Right renal cortex interstitium (tissue), 3 donors: ENCODE measurements at places on chromosomes 2 and 18. TPM values are rescaled to one million over a fixed set of nuclear protein-coding genes. Genes with fewer than 3 reads are reported as not detected.

- DNase-seq = no peak
Observed at GRCh38 chr2:61950571-61951315, 45.3 kb downstream of the COMMD1 start.

DNA sequence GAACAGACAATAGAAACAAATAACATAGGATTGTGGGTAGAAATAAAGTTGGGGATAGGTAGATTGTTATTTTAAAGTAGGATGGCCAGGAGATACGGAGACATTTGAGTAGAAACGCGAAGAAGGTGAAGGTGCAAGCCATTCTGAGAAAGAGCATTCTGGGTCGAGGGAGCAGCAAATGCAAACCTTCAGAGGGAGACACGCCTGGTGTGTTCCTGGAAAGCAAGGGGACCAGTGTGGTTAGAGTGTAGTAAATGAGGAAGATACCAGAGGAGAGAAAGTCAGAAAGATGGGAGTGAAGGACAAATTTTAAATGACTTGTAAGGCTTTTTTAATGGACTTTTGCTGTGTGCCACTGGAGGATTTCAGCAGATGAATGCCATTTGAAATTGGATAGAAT lies 1.7 kb downstream of the CYP20A1 start:
- DNase-seq = no peak

- DNase-seq = no peak
Observed at GRCh38 chr18:23341383-23341782, 111.7 kb upstream of the RIOK3 start.

DNA sequence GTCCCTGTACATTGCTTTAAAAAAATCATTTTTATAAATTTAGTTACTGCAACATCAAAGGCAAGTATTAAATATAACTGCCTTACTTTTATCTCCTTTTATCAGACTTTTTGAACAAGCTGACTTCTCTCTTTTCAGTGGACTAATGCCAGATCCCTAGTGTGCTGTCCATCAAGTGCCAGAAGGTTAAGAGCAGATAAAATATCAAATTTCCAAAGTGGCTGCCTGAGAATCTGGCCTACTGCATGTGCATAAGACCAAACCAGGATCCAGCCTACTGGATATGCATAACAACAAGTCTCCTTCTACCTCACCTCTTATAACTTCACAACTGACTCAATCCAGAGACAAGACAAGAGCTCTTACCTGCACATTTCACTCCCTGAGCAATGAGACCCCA lies 59.8 kb upstream of the CHRNA1 start:
- no peak for DNase-seq

- no peak for DNase-seq
Observed at GRCh38 chr2:240457223-240458043, 22.0 kb downstream of the GPC1 start.

DNA sequence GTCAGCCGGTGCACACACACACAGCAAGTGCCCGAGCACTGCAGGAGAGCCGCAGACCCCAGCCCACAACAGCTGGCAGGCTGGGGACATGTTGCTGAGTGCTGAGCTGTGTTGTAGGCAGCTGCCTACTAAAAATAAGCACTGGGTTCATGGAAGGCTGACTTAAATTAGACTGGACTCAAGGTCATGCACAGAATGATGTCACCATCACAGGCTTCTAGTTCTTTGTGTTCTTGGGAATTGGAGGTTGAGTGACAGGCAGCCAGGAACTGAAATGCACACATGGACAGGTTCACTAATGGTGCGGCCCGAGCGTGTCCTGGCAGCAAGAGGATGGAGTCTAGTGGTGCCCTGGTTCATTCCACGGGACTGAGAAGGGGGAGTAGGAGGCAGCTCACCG lies 71.3 kb downstream of the VWA3B start:
- DNase-seq = no peak

GRCh38 chr18:10973567-10974203 lies 175.7 kb downstream of the PIEZO2 start:
- DNase-seq = no peak

DNA sequence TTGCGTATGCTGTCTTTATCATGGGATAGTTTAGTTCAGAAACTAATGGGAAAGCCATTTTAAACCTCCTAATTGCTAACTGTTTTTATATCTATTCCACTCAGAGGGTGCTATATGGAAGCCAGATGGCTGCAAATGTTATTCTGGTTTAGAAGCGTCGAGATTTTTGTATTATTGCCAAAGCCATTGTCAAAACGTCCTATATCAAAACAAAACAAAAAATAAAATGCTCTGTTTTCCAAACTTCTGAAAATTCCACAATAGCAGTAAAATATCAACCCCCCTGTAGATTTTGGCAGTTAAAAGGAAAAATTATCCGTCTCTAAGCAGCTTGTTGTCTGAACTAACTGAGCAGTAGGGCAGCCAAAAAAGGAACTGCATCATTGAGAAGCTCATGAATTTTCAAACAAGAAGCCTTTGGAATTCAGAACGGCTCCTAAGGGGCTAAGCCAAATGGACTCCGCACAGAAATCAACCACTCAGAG lies 195.4 kb upstream of the CWC22 start:
- DNase-seq = peak; percentile 27

DNA sequence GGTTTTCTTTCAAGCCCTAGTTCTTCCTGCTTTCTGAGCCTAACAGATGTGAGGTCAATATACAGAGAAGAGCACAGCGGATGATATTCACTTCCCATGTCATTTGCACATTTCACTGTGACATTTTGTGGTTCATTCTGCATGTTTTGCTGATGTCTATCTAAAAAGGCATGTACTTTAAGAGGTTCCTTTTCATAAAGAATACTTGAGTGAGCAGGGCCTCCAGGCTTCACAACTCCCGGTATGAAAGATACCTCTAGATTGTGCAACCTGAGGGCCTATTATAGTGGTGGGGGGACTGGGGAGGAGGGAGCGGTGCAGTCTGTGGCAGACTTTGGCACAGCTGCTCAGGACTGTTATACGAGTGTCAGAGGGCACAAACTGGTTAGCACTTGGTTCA lies 54.6 kb downstream of the CPO start:
- DNase-seq = no peak

DNA sequence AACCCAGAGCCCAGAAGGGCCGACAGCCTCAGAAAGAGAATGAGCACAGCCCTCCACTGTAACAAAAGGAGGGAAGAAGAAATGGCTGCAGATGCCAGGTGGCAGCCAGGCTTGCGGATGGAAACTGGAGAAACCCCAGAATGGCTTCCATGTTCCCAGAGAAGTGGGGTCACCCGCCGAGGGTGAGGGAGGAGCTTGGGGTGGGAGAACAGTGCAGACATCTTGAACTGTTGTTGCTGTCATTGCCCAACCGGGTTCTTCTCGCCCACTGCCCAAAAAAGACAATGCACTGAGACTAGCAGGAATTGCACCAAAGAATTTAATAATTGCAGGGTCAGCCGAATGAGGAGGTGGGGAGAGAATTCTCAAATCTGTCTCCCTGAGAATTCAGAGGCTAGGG lies 223.2 kb upstream of the RAB6C start:
- no peak for DNase-seq

GRCh38 chr2:693606-694005 lies 16.4 kb upstream of the TMEM18 start:
- no peak for DNase-seq

DNA sequence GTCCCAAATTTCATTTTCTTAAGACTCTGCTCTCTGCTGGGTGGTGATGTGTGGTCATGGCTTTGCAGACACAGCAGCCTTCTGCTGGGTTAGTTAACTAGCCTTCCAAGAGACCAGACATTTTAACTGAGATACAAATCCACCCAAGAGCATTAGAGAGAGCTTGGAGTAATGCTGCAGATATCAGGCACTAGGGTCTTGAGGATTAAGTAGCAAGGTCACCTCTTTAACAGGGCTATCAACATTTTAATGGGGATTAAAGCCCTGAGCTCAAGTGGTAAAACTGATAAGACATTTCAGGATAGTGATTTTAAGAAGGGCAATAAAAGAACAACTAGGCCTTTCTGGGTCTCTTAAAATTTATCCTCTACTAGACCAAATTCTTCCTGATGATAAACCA lies 461.2 kb downstream of the MEIS1 start:
- DNase-seq = no peak

DNA sequence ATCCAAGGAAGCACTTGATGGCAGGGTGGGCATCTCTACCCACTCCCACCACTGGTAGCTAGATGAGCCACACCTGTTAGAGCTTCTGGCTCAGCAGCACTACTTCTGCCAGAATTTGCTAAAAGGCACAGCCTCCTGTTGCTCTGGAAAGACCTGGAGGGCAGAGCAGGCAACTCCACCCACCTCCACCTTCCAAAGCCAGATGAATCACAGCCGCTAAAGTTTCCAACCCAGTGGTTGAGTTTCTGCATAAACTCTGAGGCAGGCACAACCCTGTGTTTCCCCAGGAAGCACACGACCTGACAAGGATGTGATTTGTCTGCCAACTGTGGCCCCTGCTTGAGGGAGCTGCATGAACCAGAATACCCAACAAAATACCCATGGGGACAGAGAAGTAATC lies 111.6 kb upstream of the GCFC2 start:
- DNase-seq = no peak

GRCh38 chr2:136424112-136424511 lies 306.2 kb upstream of the CXCR4 start:
- DNase-seq = no peak

DNA sequence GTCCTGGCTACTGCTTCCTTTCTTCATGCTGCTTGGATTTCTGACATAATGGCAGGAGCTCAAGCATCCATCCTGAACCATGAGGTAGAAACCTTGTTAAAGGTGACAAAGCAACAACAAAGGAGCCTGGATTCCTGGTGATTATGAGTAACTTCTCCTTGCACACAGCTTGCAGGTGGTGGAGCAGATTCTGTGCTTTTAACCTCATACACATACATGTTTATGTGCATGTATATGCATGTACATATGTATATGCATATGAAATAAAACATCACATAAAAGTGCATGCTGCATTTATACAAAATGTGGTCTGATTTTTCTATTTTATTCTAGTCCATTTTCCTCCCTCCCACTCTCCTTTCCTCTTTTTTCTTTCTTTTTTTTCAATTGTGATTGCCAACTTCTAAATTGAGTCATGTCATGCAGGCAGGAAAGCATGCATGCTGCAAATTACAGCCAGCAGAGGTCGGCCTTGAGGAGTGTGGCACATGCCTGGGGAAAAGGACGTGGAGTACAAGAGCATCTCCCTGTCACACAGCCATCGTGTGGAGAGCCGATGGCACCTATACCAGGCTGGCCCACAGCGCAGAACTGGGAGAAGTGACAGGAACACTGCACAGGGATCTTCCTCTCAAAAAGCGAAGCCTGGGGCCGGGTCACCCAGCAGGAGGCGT lies 17.9 kb downstream of the LCT start:
- no peak for DNase-seq

DNA sequence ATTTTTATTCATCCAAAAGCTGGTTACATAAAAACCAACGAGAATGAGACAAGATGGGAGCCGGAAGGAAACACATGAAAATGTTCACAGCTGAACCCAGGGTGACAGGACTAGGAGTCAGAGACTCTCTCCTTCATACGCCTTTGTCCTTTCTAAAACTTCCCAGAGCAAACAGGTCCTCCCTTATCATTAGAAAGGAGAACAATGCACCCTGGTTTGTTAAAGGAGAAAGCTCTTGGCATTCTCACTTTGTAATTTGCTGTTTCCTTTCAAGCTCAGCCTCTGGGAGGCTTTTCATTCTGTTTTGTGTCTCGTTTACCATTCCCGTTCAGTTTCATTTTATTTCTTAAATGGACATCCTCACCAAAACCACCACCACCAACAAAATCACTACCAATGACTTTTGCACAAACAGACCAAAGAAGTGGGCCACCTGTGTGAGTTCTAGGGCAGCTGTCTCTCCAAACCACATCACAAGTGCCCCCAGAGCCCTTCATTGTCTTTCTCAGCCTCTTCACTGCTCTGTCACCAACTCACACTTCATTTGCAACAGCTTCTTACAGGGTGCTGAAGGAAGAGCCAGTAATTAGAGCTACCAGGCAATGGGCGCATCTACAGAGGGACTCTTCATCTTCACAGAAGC lies 105.3 kb downstream of the HDAC4 start:
- DNase-seq = no peak

- DNase-seq = no peak
Observed at GRCh38 chr2:148517822-148518221, 126.7 kb upstream of the EPC2 start.

- no peak for DNase-seq
Observed at GRCh38 chr2:146004462-146004861, 1484.5 kb upstream of the ZEB2 start.

- DNase-seq = peak; percentile 85
Observed at GRCh38 chr2:20584399-20585358, 66.2 kb downstream of the HS1BP3 start.

DNA sequence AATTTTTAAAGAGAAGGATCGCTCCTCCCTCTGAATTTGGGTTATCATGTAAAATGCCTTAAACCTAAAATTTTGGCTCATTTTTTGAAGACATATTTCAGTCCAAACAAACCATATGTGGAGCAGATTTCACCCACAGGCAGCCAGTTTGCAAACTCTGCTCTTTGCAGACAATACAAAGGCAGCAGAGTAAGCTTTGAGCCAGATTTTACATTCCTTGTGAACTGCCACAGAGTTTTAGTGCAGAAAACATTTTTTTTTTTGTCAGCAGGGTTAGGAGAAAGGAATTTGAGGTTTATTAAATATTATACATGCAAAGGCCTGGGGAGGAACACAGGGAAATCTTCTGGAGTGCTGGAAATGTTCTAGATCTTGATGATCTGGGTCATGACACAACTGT lies 171.9 kb upstream of the FN1 start:
- DNase-seq = no peak

DNA sequence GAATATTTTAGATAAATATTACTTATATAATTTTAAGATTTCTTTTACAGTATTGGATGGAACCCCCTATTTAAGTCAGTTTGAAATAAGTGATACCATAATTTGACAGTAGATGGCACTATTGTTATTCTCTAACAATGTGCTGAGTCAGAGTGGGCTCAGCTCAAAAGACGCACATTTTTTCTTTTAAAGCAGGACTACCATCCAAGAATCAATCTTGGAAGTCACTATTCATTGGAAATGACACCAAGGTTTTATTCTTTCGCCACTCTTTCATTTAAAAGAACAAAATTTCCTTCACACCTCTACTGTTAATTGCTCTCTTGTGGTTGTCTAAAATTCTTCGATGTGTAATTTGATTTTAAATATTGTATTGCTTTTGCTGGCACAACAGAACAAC lies 32.6 kb upstream of the SPAG16 start:
- DNase-seq = peak; percentile 52

GRCh38 chr18:24016643-24017042 lies 2.1 kb downstream of the TTC39C start:
- no peak for DNase-seq

Gene ACADL
- 18.5 TPM for polyA plus RNA-seq

Gene PTPN18
- 29.3 TPM for polyA plus RNA-seq

Gene FAM124B
- 2.7 TPM for polyA plus RNA-seq

Gene ZFP36L2
- polyA plus RNA-seq = 76.9 TPM

Gene TET3
- 22.6 TPM for polyA plus RNA-seq

Gene HOXD9
- 60.0 TPM for polyA plus RNA-seq

Gene NCKAP1
- polyA plus RNA-seq = 137 TPM

Gene CHST9
- 4.1 TPM for polyA plus RNA-seq

Gene IL37
- not detected for polyA plus RNA-seq
